Activated CD8-positive, alpha-beta T cell treated with anti-CD3 and anti-CD28 coated beads, Interleukin-2, amount 10 ng/mL, durations not matched to agents 7 days and 5 days (primary cell): ENCODE measurements at places on chromosomes 2 and 18. TPM values are rescaled to one million over a fixed set of nuclear protein-coding genes. Genes with fewer than 3 reads are reported as not detected.

Gene YWHAQ
- 315 TPM for total RNA-seq

DNA sequence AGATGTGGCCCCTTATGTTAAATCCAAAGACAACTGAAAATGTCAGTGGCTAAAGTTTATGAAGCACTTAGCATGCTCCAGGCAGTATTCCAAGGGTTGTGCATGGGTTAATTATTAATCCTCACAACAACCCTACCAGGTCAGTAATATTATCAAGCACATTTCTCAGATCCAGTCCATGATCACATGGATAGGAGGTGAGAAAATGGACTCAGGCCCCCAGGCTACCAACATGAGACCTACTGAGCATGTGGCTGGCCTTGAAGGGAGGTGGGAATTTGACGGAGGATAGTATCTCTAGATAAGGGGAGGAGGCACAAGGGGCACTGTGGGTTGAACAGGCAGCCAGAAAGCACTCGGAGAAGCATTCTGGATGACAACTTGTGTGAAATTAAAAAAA is 412.0 kb downstream of the MEIS1 start:
- no peak for DNase-seq

Gene BMPR2
- total RNA-seq: 6.3 TPM

DNA sequence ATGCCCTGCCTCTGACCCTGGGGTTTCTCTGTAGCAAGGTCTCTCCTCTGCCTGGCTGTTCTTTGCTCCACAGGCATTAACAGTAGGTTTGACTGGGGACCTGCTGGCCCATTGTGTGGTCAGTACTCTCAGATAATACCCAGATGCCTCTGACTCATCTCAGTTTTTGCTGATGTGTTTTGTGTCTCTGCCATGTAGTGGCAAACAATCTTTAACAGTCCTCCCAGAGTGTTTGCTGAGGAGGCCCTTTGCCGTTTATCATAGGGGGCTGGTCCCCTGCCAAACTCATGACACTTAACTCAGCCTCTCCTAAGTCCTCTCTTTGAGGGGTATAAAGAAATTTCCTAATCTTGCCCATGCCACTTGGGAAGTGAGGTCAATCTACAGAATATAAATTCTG is 793.7 kb upstream of the FANCL start:
- no peak for DNase-seq

DNA sequence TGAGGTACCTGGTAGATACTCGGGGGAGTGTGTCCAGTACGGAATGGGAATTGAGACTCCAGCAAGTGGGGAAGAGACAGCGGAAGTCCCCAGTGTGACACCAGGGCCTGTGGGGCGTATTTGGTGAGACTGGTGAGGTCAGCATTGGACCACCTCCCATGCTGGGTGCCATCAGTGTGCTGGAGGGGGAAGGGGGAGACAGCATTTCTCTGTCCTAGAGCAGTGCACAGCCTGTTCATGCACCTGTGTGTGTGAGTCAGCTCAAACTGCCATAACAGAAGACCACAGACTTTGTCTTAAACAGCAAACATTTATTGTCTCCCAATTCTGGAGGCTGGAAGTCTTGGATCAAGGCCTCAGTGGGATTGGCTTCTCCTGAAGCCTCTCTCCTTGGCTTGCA is 301.8 kb downstream of the GBX2 start:
- DNase-seq: no peak

DNA sequence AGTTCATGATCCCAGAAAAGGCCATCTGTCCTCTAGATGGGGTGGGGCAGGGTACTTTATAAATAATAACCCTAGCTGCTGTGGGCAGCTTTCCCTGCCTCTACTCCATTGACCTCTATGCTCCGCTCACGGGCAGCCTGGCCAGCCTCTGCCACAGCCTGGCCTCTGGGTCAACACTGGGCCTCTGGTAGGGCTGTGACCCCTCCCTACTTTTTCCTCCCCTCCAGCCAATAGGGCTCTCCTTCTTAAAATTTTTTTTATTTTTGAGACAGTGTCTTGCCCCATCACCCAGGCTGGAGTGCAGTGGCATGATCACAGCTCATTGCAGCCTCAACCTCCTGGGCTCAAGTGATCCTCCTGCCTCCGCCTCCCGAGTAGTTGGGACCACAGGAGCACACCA is 4.1 kb upstream of the GAREM2 start:
- no peak for DNase-seq

DNA sequence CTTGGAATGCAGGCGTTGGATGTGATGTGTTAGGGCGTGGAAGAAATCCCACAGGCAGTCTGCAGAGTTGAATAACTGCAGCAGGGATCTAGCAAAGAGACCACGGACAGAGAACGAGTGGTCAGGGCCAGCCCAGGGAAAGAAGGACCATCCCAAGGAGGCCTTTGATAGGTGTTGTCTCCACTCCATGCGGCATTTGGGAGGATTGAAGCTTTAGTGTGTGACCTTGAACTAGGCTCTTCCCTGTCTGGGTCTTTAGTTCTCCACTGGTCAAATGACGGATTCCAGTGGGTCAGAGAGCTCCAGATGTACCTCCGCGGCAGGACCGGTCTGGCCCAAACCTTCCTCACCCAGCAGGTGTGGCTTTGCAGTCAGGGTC is 18.4 kb downstream of the GREB1 start:
- DNase-seq: no peak

GRCh38 chr2:191895743-191896142 is 48.9 kb upstream of the CAVIN2 start:
- no peak for DNase-seq

- DNase-seq: no peak
Observed at GRCh38 chr2:32376756-32377155, 19.9 kb downstream of the BIRC6 start.

- no peak for DNase-seq
Observed at GRCh38 chr2:241719093-241719492, 15.3 kb upstream of the D2HGDH start.

- DNase-seq: no peak
Observed at GRCh38 chr18:13447621-13448334, 229.2 kb downstream of the LDLRAD4 start.

- DNase-seq: no peak
Observed at GRCh38 chr2:29520001-29520400, 401.4 kb downstream of the ALK start.

DNA sequence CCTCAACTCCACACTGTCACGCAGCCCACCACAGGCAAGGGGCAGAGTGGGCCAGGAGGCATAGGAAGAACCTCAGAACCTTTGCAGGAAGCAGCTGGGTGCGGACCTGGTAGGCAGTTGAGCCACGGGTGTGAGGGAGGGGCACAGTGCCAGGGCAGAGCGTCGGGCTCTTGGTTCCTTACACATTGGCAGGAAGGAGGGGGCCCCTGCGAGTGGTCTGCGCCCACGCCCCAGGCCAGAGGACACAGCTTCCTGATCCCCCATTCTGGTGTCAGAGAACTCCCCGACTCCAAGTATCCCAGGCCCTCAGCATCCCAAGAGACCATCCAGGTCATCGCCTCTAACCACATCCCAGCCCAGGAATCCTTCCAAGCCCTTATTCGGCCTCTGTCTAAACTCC is 61.5 kb downstream of the TNS1 start:
- no peak for DNase-seq

GRCh38 chr2:128492966-128493811 is 174.5 kb upstream of the HS6ST1 start:
- DNase-seq: no peak

- DNase-seq: no peak
Observed at GRCh38 chr2:23901966-23902846, 24.7 kb downstream of the ATAD2B start.

Gene CFAP65
- not detected for total RNA-seq

- DNase-seq: no peak
Observed at GRCh38 chr2:239818086-239818485, 207.1 kb downstream of the NDUFA10 start.

DNA sequence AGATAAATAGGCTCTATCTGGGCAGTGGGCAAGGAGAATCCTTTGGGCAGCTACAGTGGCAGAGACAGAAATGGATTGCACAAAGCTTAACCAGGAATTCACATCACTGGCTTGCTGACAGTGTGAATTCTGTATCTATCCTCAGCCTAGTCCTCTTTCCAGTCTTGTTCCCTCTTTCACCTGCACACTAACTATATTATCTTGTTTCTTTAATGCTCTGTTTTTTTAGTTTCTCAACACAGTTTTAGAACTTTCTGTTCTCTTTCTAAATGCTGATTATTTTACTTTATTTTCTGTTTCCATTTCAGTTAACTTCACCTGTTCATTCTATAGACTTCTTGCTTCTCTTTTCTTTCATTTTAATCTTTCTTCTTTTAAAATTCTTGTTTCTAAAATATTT is 66.4 kb downstream of the LINC00305 start:
- DNase-seq: no peak

- no peak for DNase-seq
Observed at GRCh38 chr2:173747035-173747434, 218.1 kb downstream of the SP3 start.

- no peak for DNase-seq
Observed at GRCh38 chr18:80190311-80190710, 57.0 kb downstream of the PARD6G start.

GRCh38 chr2:73971722-73972121 is 13.0 kb upstream of the TET3 start:
- DNase-seq: no peak

Gene LOXHD1
- 0.47 TPM for total RNA-seq

Gene NEU2
- total RNA-seq: not detected

Gene CNTNAP5
- not detected for total RNA-seq
